A549 (cell line): ENCODE measurements at places on chromosomes 1 and 21.

- DNase-seq, result no peak
These were observed 20.3 kb downstream of the RXRG start for GRCh38 chr1:165424454-165425216.

DNA sequence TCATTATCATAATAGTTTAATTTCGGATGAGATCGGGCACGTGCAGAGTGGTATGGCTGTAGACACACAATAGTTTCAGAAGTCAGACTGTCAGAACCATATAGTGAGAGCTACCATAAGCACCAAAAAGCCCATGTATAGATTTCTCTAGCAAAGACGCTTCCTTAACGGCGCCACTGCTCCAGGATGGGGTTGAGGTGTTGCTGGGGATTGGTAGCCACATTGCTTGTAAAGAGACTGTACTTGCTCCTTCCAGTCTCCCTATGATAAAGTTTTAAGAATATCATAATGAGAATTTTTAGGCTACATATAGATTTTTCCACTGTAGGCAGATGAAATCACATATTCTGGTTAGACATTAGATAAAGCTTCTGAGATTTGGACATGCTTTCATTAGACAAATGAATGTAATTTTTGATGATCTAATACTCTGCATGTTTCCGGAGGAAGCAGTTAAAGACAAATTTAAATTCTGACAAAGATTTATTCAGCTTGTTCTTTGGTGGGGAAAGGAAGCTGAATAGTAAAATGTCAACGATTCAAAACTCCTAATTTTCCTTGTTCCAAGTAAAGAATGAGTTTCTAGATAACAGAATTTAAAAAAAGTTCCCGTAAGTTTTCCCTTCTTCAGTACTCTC, 77.7 kb downstream of the MAP3K7CL start:
- no peak for DNase-seq

DNA sequence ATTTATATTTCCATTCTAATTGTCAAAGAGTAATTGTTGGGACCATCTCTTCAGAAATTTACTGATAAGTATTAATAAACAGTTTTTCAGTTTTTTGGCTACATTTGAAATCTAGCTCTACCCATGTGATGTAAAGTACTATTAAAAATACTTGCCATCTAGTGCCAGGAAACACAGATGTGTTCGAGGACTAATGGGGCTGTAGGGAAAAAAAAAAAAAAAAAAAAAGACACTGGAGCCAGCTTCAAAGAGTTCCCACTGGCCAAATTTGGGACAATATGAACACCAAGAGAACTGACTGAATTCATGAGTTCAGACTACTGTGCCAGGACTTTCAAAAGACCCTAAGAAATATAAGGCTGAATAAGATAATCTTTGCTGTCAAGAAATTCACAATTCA, 65.2 kb upstream of the GFI1 start:
- DNase-seq, result no peak

- DNase-seq, result no peak
These were observed 188.1 kb downstream of the TGFBR3 start for GRCh38 chr1:91697861-91698260.

GRCh38 chr1:185787238-185787637, 53.0 kb downstream of the HMCN1 start:
- DNase-seq, result no peak

DNA sequence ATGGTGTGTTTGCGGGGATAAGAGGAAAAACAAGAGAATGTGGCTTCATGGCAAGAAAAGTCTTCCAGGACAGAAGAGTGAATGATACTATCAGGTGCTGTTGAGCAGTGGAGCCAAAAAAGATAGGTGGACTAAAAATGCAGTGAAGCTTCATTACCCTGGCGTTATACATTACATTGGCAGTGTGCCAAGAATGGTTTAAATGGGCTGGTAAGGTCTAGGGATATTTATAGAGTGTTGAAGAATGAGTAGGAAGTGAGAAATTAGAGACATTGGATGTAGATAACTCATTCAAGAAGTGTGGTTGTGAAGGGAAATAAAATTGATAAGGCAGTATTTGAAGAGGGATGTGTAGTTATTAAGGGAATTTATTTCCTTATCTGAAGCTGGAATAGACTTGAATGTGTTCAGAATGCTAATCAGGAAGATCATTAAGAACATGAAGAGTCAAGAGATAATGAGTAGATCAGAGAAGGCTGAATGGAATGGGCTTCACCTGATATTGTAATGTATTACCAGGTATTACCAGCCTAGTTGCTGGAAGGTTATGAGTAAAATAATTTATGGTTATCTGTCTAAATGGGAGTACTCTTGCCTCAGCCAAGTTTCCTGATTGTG, 72.7 kb downstream of the MAST2 start:
- DNase-seq, result no peak

DNA sequence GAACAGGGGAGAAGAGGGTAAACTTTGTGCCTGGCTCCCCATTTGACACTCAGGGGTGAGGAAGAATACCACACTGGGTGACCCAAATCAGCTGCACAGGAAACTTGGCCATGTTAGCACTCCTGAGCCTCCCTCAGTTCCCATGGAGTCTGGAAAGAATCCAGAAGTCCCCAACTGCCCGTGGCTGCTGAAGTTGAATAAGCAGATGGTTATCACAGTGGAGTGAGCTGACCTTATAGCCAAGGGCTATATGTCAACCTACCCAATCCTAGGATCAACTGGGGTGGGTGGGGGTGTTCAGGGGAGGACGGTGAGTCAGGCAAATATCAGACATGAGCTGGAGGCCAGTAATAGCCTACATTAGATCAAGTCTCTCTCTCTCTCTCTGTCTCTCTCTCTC, 20.4 kb downstream of the KCNH1 start:
- DNase-seq, result no peak

DNA sequence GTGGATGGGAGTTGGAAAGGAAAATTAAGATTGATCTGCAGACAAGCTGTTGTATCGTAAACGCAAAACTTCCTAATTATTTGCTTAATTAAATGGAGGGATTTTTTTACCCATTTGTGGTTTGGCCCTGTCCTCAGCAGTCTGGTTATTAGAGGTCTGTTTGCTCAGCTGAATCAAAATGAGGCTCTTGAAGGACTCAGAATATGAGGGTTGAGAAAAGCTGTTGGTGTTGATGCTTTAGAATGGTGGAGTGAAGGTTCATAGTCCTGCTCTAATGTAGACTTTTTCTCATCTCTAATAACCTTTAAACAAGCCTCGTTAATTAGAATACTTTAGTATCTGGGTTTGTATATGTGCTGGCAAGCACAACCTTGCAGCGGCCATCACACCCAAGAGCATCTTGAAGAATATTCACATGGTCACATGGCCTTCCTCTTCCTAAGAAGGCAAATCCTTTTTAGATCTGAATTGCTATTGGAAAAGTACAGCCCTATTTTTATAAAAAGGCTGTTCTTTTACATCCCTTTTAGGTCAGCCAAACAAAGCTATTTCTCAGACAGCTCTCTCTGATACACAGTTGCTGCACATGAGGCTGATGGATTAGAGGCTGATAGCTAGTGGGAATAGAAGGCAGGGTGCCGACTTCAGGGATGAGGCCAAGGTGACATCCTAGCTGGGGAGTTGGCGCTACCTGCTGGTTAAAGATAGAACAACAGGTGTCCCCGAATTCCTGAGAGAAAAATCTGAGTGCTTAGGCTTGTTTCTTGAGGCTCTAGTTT, 53.8 kb downstream of the MACF1 start:
- DNase-seq, result peak; percentile 80

DNA sequence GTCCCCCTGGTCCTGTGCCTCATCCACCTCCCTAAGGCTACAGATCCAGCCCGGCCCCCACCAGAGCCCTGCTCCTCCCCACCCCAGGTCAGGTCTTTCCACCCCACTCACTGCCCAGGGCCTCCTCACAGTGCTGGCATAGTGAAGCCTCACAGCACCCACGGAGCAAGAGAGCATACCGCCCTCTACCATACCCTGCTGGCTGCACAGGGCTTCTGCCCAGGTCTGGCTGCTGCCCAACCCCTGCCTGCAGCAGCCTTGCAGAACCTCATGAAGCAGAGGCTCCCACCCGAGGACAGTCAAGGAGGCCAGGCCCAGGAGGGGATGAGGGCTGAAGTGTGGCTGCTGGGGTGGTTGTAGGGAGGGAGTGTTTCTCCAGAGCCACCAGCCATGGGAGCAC, 19.7 kb upstream of the ARF1 start:
- DNase-seq, result peak; percentile 39

DNA sequence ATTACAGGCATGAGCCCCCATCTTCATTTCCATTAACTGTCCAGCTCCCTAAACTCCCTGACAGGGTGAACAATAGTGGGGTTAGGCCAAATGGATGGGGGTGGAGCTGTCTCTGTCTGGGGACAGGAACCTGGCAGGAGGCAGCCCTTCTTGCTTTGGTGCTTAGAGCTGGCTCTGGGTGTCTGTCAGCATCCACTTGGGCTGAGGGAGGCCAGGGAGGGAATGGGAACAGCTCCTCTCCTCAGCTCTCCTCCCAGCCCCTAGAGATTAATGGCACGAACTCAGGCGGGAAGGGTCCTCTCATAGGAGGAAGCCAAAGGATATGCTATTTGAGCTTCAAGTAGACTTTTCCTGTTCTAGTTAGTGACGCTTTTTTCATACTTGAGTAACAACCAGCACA, 11.1 kb upstream of the ETV3L start:
- DNase-seq, result no peak

DNA sequence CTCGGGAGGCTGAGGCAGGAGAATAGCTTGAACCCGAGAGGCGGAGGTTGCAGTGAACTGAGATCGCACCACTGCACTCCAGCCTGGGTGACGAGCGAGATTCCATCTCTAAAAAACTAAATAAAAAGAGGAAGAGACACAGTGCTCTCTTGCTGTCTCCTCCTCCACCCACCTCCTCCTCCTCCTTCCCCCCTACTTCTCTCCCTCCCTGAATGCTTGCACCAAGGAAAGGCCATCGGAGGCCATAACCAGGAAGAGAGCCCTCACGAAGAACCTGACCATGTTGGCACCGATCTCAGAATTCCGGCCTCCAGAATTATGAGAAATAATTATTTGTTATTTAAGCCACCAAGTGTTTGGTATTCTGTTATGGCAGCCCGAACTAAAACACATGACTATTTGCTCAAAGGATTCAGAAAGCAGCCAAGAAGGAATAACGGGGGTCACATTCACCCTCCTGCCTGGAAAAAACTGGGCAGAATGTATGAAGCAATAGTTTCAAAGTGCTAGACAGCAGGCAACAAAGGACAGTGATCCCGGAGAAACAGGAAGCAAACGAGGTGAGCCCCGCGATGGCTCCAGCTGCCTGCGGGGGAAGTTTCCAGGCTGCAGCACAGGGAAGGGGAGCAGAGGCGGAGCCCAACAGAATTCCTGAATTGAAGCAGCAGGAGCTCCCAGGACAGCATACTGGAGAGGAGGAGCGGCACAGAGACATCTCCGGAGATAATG, 35.8 kb downstream of the LDLRAD1 start:
- DNase-seq, result no peak

GRCh38 chr1:85314726-85315125, 38.3 kb upstream of the BCL10 start:
- DNase-seq, result no peak

GRCh38 chr1:15189692-15190370, 36.3 kb downstream of the TMEM51 start:
- DNase-seq, result peak; percentile 67

DNA sequence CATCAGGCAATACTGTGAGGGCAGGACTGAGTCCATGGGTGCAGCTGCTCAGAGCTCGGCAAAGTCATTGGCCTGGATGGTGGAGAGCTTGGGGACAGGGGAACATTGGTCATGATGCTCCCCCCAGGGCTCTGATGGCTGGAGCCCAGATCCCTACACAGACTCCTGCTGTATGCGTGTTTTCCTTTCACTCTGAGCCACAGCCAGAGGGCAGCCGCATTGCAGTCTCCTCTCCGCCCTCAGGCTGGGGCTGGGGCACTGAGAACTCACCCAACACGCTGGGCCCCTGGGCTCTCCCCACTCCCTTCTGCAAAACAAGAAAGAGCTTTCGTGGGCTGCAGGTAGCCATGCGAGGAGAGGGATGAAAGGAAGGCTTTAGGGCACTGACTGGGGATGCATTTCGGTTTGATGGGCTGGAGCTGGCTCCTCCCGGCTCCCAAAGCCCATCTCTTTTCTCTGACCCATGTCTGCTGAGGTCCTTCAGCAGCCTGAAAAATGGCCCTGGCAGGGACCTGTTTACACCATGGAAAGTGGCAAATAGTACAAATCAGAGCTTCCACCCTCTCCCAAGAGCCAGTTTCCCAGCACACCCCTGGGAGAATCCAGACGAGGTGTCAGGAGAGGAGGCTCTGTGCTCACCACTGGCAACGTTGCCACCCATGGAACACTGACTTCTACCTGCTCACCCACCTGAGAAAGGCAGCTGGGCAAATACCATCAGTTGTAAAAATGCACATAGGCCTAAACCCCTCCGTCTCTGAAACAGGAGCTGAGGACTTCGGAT, 43.8 kb downstream of the CAPN2 start:
- no peak for DNase-seq

- no peak for DNase-seq
These were observed 20.4 kb upstream of the FMOD start for GRCh38 chr1:203371288-203371687.

GRCh38 chr1:117611121-117611601, 5.3 kb downstream of the TENT5C start:
- DNase-seq, result no peak

- no peak for DNase-seq
These were observed 1271.4 kb downstream of the KCNT2 start for GRCh38 chr1:195336812-195337211.

DNA sequence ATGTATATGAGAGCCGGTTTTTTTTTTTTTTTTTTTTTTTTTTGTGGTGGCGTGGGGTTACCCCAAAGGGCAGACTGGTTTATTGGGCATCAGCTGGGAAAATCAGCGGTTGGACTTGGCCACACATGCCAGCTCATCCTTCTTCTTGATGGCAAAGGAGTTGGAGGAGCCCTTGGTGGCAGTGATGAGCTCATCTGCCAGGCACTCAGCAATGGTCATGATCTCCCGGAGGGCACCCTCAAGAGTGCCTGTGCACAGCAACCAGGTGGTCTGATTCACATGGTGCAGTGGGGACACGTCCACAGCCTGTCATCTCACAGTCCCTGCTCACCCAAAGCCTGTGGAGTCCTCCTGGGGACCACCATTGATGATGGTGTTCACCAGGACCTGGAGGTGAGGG, 62.0 kb downstream of the MRPS6 start:
- no peak for DNase-seq

- no peak for DNase-seq
These were observed 193.6 kb upstream of the ADGRL2 start for GRCh38 chr1:81607086-81607485.

DNA sequence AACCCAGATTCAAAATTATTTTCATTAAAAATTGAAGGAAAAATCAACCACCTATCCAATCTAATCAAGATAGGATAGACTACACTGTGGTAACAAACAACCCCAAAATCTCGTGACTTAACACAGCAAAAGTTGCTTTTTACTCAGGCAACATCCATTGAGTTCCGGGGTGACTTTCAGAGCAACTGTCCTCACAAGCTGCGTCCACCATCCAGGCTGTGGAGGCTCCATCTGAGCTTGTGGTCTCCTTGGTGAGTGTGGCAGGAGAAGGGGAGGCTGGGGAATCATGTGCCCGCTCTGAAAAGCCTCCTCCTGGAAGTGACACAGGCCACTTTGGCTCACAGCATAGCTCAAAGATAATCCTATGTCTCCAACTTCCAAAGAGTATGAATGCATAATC, 52.4 kb downstream of the CD2 start:
- DNase-seq, result no peak
